Stimulated activated CD4-positive, alpha-beta T cell treated with anti-CD3 and anti-CD28 coated beads, Interleukin-12 subunit alpha, Interleukin-12 subunit beta, amount 100 ng/mL, for 48 hours (primary cell): ENCODE measurements at places on chromosomes 5 and 9.
A peak's percentile ranks its signal among the peaks of the same experiment; 100 is the strongest.

DNA sequence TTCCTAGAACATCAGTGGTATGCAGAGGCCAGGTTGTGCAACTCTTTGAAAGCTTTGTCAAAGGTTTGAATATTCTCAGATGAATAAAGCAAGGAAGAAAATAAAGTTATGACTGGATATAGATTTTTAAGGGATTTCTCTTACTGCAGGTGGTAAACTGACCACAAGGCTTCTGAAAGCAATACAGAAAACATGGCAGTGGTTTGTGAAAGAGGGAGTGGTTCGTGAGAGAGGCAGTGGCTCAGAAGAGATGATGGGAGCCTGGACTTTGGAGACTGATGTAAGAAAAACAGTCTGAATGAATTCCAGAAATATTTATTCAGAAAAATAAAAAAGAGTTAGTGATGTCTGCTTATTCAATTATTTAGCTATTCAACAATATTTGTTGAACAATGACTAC, 380.4 kb upstream of the CTNND2 start:
- no peak for DNase-seq

DNA sequence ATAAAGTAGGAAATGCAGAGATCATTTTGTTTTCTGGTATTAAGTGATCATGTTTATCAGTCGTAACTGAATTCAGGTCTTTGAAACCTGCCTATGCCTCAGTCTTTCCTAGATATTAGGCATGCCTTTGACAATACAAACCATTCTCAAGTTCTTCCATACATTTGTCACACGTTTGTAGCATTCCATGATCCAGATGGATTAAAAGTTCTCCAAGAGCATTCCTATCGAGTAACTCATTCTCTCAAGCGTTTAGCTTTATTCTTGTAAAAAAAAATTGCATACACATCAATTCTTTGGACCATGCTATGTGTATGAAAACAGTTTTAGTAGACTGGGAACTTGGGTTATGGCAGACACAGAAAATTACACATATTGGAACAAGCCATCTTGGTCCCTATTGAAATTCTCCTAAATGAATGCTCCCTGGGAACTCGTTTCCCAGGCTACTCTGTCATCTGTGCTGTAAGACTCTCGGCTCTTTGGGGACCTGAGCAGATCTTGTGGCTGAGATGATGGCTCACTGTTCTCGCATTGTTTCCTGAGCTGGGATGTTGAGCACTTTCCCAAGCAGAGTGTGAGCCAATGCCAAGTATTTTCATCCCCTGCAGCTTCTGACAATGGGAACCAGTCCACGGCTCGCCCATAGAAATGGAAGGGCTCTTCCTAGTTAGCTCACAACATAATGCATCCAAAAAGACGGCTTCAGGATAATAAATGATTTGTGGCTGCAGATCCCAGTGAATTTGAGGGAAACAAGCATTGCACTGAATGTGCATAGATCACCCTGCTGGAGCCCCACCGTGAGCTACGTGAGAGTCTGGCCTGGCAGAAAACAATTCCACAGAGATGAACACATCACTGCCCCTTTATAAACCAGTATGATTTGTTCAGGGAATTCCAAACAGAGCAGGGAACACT, 230.2 kb downstream of the IRX1 start:
- DNase-seq: no peak

DNA sequence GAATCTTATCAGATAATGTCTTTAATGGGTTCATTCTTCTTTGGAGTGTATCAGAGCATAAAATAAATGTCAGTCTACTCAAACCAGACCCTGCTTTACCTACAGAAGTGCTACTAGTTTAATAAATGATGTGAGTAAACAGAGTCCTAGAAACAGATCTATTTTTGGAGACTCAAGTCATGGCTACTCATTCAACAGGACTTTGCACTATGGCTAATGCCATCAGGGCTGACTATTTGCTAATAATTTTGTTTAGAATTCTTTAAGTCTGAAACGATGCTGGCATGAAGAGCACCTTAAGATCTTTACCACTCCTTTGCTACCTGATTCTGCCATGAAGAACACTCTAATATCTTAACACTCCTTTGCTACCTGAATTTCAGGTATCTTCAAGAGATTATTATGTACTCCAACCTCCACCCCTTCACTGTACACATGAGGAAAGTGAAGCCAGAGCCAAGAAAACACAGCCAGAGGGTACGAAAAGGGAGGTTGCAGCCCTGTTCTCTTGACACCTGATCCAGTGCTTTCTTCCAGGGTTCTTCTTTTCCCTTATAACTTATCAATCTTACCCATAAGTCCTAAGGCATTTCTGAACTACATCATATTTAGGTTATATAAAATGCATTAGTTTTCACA, 62.4 kb downstream of the ZNF608 start:
- DNase-seq: no peak

GRCh38 chr5:54822324-54822687, 163.1 kb downstream of the ESM1 start:
- DNase-seq: no peak

- DNase-seq: no peak
Observed at GRCh38 chr9:33795281-33795680, at the start of gene PRSS3. Gene PRSS3 (plus strand): TSS chr9:33795561. CDS start chr9:33795574, 13 bp downstream.

- DNase-seq: no peak
Observed at GRCh38 chr9:129224618-129225489, 46.8 kb upstream of the IER5L start.

- DNase-seq: peak; percentile 24
Observed at GRCh38 chr5:33936004-33936380, 194 bp upstream of the RXFP3 start.

DNA sequence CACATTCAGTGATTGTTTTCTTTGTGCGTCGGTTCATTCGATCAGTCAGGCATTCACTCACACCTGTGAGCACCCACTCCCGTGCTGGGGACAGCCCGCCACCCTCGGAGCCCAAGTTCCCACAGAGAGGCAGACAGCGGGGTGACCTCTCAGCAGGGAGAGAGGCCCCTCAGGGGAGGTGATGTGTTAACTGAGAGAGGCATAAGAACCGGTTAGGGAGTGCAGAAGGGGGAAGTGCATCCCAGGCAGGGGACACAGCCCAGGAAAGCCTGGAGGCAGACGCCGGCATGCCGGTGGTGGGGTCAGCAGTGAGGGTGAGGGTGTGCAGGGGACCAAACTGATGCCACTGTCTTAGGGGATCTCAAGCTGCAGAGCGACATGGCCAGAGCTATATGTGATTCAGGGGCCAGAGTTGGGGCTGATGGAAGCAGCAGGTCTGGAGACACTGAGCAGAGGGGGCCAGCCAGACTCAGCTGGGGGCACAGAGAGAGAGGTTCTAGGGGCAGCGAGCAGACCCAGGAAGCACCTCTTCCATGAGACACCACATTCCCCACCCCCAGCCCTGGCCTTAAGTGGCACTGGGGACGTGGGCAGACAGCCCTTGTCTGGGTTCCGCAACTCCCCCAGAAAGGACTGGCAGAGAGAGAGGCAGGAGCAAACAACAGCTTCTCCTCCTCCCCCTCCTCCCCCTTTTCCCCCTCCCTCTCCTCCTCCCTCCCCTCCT, 35.9 kb downstream of the HK3 start:
- DNase-seq: no peak

DNA sequence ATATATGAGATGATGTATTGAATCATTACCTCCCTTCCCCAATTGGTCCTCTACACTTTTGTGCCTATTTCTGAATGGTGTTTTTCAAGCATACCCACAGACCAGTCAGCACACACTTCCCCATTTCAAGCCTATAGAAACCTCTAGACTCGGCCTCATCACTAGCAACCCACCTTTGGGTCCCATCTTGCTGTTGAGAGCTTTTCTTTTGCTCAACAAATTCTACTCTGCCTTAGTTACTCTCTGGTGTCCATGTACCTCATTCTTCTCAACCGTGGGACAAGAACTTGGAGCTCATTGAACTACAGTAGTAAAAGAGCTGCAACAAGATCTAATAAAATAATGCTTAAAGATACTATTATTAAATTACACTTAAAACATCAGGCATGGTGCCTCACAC, 49.0 kb upstream of the KDM4C start:
- DNase-seq: no peak

- DNase-seq: no peak
Observed at GRCh38 chr5:74612045-74612444, 28.5 kb downstream of the ENC1 start.

DNA sequence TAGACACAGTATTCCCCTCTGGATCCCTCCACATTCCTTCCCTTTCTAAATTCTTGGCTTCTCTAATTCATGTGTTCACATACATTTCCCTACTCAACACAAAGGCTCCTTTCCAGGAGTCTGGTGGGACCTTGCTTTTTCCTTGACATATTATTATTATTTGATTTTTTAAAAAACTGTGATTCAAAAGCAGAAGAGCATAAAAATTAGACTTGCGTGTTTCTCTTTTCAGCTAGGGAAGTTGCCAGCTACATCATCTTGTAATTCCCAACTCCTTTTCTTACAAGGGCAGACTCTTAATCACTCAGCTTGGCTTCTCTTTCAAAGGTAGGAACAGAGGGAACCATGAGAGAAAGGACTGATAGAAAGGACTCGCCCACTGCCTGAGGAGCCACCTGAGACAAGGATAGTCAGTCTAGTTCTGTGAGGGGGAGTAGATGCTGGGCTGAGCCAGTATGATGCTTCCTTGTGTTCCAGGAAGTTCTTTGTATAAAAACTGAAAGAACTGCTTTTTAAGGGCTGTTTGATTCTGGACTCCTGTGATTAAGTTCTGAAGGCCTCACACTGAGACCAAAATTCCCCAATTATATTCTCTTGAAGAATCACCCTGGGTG, 51.0 kb upstream of the DPYSL3 start:
- no peak for DNase-seq

- DNase-seq: no peak
Observed at GRCh38 chr5:149954798-149955197, 5.8 kb upstream of the SLC26A2 start.

GRCh38 chr5:176132471-176133288, 105.5 kb upstream of the SIMC1 start:
- DNase-seq: no peak

DNA sequence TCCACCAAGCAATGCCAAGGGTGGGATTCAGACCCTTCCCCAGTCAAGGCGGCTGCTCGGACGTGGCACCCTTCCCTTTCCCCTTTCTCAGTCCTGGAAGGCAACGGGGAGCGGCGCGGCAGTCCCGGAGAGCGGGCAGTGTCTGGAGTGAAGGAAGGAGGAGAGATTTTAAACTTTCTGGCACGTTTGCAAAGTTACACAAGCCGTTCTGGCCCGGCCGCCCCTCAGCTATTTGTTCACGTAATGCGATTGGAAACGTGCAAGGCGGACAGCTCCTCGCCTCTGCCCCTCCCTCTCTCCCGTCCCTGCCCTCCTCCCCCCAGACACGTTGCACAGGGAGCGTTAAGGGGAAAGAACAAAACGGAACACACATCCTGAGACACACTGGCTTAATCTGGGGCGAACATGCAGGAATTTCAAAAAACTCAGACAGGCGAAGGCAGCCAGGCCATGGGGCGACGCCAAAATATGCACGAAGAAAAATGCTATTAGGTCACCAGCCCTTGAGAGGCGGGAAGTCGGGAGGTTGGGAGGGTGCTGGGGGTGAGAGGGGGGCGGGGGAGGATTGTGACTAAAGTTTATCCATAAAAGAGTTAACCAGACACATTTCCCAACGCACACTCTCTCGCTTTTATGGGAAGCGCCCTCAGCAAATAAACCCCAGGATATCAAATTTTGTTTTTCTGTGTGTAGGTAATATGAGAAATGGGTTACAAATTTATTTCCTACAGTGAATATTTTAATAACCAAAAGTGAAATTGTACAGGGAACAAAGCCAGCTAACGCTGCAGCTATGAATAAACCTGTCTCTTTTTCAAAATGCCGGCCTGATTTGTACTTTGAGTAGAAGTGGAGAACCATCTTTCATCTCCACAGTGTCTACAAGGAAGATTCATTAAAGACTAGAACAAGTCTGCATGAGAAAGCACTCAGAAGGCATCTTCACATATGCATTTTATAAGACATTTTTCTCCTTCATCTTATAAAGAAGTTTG, at the start of gene LOX:
Gene LOX (minus strand): TSS at position 144 of the 995 bp plus-strand sequence. CDS start 274 bp downstream, outside the sequence.
- DNase-seq: no peak

DNA sequence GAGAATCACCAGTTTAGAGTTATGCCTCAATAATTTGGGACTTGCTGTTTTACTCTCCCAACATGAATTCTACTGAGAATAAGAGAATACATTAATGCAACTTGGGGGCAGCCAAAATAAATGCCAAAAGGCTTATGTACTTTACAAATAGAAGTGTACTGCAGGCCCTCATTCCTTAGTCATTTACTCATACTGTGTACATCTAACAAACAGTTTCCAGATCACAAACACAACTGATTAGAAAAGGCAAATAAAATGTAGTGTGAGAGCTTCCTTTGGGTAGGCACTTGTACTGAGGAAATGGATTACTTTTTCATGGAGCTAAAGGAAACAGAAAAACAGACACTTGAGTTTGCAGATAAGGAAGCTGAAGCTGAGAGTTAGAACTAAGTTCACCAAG, 12.6 kb downstream of the ANKDD1B start:
- no peak for DNase-seq

- no peak for DNase-seq
Observed at GRCh38 chr9:119801311-119801710, 432.1 kb upstream of the BRINP1 start.

GRCh38 chr9:97863314-97863713, 10.3 kb downstream of the FOXE1 start:
- no peak for DNase-seq

GRCh38 chr9:106218427-106218826, 524.1 kb downstream of the TMEM38B start:
- DNase-seq: no peak

DNA sequence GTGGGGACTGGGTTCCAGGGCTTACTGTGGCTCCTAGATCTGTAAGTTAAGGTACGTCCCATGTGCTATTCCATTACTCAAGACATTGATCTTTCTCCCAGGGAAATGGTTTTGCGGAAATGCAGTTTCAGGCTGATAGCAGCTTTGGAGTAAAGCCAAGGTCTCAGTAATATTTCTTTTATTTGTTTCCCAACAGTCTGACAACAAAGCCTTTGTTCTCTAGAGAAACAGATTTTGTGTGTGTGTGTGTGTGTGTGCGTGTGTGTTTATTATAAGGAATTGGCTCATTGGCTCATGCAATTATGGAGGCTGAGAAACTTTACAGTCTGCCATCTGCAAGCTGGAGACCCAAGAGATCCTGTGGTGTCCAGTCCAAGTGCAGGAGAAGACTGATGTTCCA, 12.1 kb upstream of the POC5 start:
- DNase-seq: no peak

GRCh38 chr9:20486552-20486951, 135.7 kb downstream of the MLLT3 start:
- DNase-seq: no peak

DNA sequence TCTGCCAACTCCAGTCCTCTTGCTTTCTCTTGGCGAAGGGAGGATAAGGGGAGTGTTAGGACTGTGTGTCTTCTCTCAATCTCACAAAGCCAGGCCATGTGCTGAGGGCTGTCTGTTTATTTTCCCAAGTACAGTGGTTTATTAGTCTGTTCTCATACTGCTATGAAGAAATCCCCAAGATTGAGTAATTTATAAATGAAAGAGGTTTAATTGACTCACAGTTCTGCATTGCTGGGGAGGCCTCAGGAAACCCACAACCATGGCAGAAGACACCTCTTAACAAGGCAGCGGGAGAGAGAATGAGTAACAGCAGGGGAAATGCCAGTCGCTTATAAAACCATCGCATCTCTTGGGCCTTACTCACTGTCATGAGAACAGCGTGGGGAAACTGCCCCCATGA, 36.2 kb upstream of the CKS2 start:
- peak; percentile 22 for DNase-seq

- DNase-seq: no peak
Observed at GRCh38 chr9:137493364-137494103, 34.4 kb upstream of the NSMF start.
